ENCODE measurements at places on chromosomes 4 and X.

DNA sequence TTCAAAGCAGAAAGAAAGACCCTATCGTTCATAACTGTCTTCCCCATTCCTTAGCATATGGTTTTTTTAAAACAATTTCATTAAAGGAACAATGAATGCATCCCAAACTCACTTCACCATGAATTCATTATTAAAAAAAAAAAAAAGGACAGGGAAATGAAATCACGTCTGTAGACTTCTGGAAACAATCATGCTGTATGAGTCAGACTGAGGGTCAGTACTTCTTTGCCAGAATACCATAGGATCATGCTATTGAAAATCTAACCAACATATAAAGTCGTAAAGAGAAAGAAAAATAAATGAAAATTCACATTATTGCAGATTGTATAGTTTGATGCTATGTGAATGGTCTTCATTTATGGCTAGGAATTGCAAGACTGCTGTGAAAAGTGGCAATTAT lies 144.4 kb downstream of the PCDH18 start:
- DNase-seq, result no peak

GRCh38 chr4:166293556-166293955 lies 420.5 kb downstream of the TLL1 start:
- no peak for DNase-seq

- no peak for DNase-seq
Observed at GRCh38 chr4:38894322-38894982, 26.8 kb downstream of the FAM114A1 start.

- no peak for DNase-seq
Observed at GRCh38 chr4:83040269-83040668, 5.3 kb downstream of the COPS4 start.

- DNase-seq, result no peak
Observed at GRCh38 chr4:95979961-95980876, 140.3 kb downstream of the PDHA2 start.

DNA sequence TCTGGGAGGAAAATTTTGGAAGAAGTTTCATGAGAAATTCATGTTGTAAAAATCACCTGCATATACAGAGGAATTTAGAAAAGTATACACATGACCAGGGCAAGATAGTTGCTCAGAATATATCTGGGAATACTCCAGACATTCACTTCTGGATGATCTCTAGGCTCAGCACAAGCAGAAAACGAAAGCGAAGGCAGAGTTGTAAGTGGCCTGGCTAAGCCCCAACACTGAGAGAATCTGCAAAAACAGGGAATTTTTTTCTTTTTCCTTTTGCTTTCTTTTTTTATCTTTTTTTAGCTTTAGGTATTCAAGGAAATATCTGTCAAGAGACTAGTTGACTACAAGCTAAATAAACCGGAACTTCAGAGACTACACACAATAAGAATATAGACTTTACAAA lies 207.2 kb downstream of the FGF13 start:
- DNase-seq, result no peak

DNA sequence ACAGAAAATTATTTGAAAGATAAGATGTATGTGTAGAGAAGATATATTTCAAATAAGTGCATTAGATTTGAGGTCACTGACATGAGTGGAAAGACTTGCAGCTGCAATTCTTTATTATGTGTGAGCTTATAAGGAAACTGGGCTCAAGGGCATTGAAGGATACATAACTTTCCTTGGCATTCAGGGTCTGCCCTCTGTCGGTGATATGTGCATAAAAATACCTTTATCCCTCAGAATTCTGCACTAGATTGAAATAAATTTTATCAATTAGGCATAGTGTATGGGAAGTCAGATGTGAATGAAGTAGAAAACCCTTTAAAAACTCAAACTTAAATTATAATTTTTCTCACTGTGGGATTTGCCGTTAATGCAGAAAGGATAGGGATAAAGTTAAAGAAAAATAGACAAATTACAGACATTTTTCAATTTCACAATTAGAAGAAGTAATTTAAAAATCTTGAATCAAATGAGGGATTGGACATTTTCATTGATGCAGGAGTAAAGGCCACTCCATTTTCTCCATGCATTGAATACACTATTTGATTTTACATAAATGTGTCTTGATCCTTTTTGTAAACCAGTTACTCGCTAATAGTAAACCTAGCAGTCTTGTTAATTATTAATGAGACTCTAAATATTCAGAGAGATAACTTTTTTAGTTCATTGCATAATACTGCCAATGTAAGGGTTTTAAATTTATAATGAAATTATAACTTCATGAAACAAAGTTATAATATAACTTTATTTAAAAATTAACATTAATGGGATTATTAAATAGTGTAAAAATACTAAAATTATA lies 21.0 kb upstream of the ETNPPL start:
- no peak for DNase-seq
